NCI-H1694 (cell line): ENCODE measurements at places on chromosomes 6 and 20.

GRCh38 chr6:163387317-163387716 is 27.2 kb upstream of the QKI start:
- no peak for DNase-seq

- DNase-seq: no peak
Observed at GRCh38 chr6:73349311-73349710, 4.8 kb downstream of the DPPA5 start.

- DNase-seq: no peak
Observed at GRCh38 chr20:60331688-60332300, 373.6 kb downstream of the CDH26 start.

- DNase-seq: no peak
Observed at GRCh38 chr6:15654250-15654649, 8.6 kb downstream of the DTNBP1 start.

- DNase-seq: no peak
Observed at GRCh38 chr6:33195304-33196165, 3.3 kb upstream of the COL11A2 start.

- DNase-seq: no peak
Observed at GRCh38 chr20:37797669-37798175, 103.9 kb downstream of the CTNNBL1 start.

DNA sequence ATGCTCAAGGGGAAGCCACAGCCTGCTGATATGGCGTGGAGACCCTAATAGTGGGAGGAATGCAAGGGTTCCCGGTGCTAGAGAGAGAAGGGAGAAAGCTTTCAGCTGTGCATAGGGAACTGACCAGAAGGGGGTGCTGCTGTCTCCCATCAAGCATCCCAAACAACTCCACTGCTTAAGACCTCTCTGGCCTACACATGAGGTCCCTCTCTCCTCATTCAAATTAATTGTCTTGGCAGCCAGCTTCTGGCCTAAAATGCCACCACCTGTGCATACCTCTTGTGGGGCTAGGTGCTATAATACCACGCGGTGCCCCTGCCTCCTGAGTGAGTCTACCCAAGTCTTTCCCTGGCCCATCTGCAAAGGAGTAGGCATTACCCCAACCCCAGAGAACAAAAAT is 14.5 kb downstream of the ADISSP start:
- peak; percentile 76 for DNase-seq

- DNase-seq: no peak
Observed at GRCh38 chr20:23507346-23507745, 16.4 kb downstream of the CST8 start.
